ENCODE measurements at places on chromosomes 6 and 20. TPM values are rescaled to one million over a fixed set of nuclear protein-coding genes. Genes with fewer than 3 reads are reported as not detected.

TBPL1 gene
- 31.2 TPM for total RNA-seq

TBXT gene
- total RNA-seq = not detected

EYA2 gene
- total RNA-seq = not detected

DNA sequence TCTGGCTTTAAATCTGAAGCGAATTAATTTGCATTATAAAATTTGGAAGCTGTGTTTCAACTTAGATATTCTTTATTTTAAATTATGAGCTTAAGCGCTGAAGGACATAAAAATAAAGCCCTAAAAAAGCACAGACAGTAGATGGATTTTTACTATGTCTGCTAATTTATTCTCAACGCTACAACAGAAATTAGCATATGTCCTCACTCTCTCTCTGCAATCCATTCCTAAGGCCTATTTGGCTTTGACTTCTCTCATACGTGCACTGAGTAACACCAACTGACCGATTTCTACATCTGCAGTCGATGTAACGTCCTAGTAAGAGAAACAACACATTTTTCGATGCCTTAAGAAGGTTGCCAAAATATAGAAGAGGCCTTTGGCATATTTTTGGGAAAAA, 23.7 kb downstream of the HEBP2 start:
- DNase-seq = no peak

DNA sequence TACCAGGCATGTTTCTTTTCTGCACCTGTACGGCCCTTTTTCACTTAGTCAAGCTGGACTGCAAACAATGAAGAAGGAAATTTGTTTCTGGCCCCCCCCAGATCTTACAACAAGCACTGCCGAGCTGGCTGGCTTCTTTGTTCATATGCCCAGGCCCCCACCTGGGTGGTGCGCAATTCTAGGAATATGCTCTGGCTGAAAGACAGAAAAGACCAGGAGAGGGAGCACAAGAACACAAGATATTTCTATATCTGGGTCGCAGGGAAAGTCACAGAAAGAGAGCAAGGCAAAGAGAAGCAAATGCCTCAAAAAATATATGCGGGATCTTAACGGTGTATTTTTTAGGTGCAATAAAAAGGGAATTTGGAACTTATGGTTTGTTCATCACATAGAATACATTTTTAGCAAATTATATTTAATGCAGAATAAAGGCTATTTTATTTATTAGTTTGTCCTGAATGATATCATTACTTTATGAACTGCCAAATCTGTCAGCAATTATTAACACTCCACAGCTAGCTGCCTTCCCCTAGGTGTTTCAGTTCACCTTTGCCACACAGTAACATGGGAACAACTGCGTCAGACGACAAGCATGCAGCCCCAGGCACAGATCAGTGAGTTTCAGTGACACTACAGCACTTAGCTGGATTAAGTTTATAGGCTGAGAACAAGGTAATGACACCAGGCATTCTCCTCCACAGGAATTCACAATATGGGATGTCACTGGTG, 76.5 kb downstream of the GJA10 start:
- DNase-seq = peak; percentile 58

NT5E gene
- total RNA-seq = 115 TPM

GRCh38 chr6:138227316-138227781, 9.1 kb upstream of the PBOV1 start:
- no peak for DNase-seq

PCMT1 gene
- 95.0 TPM for total RNA-seq

DNA sequence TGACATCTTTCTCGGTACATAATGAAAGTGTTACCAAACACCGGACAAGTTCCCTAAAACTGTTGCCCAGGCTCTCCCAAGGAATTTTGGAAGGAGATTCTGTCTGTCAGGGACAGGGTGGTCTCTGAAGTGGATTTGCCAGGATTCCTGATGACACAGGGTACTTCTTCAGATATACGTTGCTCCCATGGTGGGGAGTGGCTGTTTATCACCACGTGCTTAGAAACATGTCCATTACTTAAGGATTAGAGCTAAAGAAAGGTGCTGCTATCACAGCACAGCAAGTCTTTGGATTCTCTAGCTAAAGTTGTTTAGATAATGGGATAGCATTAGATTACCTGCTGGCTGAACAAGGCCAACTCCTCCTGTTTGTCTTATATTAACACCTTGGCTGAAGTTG, 6.3 kb downstream of the SPINT3 start:
- DNase-seq = no peak

ZKSCAN8 gene
- 21.2 TPM for total RNA-seq

NCR2 gene
- total RNA-seq = not detected

DNA sequence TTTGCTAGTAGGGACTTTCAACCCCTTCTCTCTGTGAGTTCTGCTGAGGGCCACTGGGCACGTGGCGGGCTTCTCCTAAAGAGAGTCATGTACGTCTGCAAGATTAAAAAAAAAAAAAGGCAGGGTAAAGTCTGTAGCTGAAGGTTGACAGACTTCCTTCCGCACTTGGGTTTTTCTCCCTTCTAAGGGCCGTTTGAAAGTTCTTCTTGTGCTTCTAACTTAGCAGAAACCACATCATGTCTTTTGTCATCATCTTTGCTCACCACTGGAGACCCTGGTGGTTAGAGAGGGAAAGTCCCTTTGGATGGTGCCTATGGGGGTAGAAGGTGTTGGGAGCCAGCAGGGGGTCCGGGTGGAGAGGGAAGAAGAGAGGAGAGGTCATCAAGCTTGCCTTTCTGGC, 31.4 kb downstream of the PRDM1 start:
- no peak for DNase-seq

- no peak for DNase-seq
These were observed 10.1 kb upstream of the C20orf204 start for GRCh38 chr20:64025826-64026412.

DNA sequence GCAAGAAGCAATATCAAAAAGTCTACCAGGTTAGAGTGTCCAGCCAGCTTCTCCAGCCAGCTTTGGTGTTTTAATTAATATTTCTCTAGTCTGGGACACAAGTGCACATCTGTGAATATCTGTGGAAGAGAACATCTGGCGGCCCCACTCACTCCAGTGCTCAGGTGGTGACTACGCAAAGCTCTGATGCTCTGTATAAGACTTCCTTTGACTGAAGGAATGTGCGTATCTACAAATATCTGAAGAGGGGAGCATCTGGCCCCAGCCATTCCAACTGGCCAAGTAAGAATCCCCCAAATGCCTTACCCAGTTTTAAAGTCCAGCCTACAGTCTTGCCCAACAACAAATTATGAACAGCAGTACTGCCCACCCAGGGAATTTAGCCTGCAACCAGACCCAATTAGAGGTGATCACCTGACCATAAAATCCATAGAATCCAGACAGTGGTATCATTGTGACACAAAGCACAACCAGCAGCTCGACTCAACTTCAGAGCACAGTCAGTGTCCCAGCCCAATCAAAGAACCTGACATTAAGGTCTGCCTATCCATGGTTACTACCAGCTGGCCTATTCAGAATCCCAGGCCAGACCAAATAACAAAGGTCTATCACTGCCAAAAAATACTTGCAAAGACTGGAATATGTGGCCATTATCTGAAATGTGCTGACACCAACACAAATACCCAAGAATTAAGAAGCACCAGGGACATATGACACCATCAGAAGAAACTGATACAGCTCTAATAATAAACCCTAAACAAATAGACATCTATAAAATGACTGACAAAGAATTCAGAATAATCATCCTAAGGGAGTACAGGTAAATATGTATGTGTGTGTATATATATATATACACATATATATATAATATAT, 76.1 kb upstream of the MANEA start:
- DNase-seq = no peak

GRCh38 chr6:118559659-118560058, 11.6 kb downstream of the PLN start:
- no peak for DNase-seq

TMC2 gene
- not detected for total RNA-seq

- DNase-seq = no peak
These were observed 40.4 kb upstream of the PRELID3B start for GRCh38 chr20:59082981-59083380.

DNA sequence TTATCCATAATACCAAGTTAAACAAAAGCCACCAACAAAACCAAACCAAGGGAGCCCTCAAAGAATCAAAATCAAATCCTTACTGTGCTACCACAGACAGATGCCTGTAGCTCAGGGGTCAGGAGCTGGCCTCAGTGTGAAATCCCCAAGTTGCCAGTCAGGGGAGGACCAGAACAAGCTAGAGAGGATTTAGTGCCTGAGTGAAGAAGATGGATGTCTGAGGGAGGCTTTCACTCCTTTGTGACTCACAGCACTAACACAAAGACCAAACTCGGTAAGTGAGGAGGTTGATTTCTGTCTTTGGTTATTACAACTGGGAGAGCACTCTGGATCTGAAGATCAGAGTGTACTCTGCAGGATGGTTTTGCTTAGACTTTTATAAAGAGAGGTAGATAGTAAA, 189.9 kb upstream of the ZNF184 start:
- DNase-seq = no peak

DNA sequence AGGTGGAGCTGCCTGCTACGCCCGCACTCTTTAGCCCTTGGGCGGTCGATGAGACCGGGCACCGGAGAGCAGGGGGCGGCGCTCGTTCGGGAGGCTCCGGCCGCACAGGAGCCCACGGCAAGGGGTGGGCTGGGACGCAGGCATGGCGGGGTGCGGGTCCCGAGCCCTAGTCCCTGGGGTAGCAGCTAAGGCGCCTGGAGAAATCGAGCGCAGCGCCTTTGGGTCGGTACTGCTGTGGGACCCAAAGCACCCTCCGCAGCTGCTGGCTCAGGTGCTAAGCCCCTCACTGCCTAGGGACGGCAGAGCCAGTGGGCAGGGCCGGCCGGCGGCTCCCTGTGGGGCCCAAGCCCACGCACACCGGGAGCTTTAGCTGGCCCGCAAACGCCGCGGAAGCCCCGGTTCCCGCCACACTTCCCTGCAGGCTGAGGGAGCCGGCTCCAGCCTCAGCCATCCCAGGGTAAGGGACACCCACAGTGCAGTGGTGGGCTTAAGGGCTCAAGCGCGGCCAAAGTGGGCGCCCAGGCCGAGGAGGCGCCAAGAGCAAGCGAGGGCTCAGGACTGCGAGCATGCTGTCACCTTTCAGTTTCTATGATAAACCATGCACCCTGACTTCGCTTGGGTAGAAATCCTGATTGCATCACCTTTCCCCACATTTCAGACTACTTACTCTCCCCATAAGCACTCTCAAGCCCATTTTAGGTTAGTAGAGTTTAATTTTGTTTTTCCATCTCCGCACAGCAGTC, 52.0 kb downstream of the MYLIP start:
- DNase-seq = no peak

GRCh38 chr6:26230351-26230750, 134.6 kb upstream of the BTN3A2 start:
- DNase-seq = no peak

PACRG gene
- not detected for total RNA-seq

FAM162B gene
- not detected for total RNA-seq

- DNase-seq = no peak
These were observed 65.3 kb downstream of the NRSN1 start for GRCh38 chr6:24191346-24191745.

GSTA2 gene
- total RNA-seq = not detected

SMOC2 gene
- total RNA-seq = not detected

RCAN2 gene
- total RNA-seq = 0.46 TPM

Measured in endothelial cell of umbilical vein (primary cell).